ENCODE measurements at places on chromosomes 4 and X.

- no peak for DNase-seq
Observed at GRCh38 chr4:1815997-1816860, 23.1 kb downstream of the FGFR3 start.

GRCh38 chr4:155973639-155974475 is 20.2 kb upstream of the CTSO start:
- DNase-seq, result no peak

DNA sequence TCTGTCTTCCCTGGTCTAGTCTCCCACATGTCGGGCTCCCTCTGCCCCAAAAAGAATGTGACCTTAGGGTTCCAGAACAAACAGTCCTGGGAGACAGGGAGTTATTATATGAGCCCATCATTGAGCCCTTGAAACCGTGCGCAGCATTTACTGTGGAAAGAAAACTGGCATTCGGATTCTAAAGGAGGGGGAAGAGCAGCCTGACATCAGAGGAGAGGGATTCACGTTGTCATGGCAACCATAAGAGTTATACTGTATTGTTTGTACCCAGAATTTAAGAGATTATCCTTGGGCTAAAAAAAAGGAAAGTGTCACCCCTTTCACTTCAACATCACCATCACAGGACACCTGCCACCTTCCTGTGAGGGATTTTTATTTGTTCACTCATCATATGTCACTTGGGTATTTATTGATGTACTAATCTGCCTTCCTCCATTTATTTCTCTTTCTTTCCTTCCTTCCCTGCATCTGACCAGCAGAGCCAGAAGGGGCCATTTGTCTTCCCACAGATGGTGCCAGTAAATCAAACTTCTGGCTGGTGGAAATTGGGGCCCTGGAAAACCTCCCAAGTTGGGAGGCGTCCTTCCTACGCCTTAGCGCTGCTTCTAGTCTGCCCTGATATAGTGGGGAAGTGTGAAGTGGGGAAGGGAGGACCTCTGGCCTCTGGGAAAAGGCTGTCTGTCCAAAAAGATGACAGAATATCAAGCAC is 64.9 kb upstream of the FRMPD3 start:
- no peak for DNase-seq

- DNase-seq, result no peak
Observed at GRCh38 chr4:123339507-123340380, 56.9 kb upstream of the SPRY1 start.

DNA sequence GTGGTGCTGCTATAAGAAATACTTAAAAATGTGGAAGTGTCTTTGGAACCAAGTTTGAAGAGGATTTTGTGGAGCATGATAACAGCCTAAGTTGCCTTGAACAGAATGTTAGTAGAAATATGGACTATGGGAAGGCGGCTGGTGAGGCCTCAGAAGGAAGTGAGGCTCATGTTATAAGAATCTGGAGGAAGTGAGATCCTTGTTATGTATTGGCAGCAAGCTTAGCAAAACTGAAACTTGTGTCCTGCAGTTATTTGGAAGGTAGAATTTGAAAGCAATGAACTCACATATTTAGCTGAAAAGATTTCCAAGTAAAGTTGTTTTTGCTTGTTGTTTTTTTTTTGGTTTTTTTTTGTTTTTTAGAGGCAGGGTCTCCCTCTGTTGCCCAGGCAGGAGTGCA is 13.6 kb upstream of the MED14 start:
- no peak for DNase-seq

DNA sequence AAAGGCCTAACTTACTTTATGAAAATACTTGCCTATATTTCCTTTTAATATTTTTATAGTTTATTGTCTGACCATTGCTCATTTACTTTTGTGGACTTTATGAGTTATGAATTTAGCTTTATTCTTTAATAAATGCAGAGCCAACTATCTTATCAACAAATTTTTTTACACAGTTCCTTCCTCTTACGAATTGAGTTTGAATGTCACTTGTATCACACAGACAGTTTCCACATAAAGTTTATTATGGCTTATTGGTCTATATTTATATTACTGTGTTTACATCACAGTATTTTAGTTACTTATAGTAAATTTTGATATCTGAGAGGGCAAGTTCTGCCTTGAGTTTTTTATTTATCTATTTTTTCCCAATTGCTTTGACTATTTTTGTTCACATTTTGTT is 450.6 kb downstream of the C4orf33 start:
- no peak for DNase-seq

- DNase-seq, result no peak
Observed at GRCh38 chr4:110142461-110142860, 56.0 kb downstream of the ELOVL6 start.

DNA sequence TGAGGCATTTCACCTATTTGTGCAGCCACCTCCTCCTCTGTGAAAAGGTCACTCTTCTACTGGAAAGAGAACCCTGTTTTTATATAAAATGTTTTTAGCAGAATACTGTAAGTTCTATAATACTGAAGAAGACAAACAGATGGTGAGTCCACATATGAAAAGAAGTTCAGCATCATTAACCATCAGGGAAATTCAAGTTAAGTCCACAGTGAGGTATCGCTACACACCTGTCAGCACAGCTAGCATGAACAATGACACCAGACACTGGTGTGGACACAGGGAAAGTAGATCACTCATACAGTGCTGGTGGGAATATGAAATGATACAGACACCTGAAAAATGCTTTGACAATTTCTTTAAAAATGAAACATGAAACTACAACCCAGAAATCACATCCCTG is 133.0 kb downstream of the MAD2L1 start:
- no peak for DNase-seq

- DNase-seq, result no peak
Observed at GRCh38 chr4:8285976-8286718, 16.6 kb downstream of the HTRA3 start.

- no peak for DNase-seq
Observed at GRCh38 chr4:56981795-56982201, 3.1 kb downstream of the POLR2B start.

GRCh38 chr4:69726971-69727370 is 33.4 kb downstream of the SULT1B1 start:
- no peak for DNase-seq

- no peak for DNase-seq
Observed at GRCh38 chrX:106987488-106987887, 12.5 kb downstream of the MORC4 start.

- DNase-seq, result no peak
Observed at GRCh38 chr4:14008494-14008893, 381.0 kb upstream of the BOD1L1 start.

DNA sequence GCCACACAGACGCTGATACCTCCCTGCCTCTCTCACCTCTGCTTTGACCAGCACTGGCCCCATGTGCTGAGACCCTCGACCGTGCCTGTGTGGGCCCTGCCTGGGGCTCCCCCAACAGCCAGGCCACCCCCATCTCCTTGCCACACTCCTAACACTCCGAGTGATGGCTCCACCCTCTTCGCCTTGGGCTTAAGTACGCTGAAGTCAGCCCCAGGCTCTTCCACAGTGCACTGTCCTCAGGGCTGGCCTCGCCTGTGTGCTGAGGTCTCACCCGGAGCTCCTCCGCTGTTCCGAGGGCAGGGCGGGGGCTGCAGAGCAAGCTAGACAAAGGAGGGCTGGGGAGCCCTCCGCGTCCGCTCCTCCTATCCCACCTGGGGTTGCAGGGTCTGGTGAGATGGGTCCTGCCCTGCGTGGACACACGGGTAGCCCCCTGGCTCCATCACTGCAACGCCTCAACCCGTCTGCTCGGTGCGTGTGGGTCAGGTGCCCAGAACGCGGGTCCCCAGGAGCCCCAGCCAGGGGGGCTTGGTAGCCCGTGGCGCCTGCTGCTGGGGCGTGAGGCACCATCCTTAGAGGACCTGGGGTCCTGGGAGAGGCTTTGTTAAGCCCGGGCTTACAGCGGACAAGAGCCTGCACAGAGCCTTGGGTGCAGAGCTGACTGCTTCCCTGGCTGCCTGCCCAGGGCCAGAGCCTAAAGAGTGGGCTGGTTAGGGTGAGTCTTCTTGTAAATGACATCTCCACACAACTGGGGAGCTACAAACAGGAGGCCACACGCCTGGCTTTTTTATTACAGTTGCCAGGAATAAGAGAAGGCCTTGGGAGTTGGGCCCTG is 42.6 kb upstream of the NKX1-1 start:
- DNase-seq, result no peak

DNA sequence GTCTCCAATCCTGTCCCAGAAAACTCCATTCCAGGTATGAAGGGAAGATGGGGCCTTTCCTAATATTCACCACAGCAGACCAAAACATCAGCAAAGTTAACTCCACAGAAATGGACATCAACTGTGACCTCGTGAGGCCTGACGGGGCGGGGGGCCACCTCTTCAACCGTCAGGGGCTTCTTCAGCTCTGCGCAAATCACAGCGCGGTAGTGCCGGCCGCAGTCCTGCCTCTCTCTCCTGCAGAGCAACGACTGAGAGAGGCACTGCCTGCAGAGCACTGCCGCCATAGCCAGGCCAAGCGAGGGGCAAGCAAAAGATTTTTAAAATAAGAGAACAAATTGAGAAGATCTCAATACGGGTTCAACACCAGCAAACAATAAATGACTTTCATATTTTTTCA is 226.2 kb downstream of the STPG2 start:
- no peak for DNase-seq

GRCh38 chr4:180913750-180914149 is 1329.5 kb upstream of the TENM3 start:
- DNase-seq, result no peak

- no peak for DNase-seq
Observed at GRCh38 chr4:36196145-36196913, 48.0 kb downstream of the ARAP2 start.

DNA sequence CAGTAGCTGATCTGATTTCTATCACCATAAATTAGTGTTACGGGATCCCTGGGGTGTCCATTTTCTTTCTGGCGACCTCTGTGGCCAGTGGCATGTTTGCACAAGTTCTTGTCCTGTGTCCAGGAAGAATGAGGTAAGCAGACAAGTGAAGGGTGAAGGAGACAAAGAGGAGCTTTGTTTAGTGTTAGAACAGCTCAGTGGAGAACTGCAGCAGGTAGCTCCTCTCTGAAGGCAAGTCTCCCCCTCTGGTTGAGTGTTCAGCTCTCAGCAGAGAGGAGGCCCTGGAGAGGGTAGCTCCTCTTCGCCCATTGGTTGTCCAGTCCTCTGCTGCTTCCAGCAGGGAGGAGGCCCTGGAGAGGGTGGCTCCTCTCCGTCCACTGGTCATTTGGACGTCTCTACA is 47.2 kb downstream of the DMP1 start:
- DNase-seq, result no peak

DNA sequence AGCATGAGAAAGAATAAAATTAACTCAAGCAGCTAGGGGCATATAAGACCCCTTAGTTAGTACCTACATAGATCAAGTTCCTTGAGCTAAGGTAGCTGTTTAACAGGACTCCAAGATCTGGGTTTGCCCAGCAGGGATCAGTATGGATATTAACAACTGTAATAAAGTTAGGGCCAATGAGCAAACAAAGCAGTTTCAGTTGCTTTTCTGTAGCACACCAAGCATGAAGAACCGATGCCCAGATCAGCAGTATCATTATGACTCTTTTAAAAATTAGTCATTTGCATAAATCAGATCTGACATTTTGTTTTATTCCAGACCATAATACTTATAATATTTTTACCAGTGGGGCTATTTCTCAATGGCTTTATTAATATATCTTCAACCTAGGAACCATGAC is 80.9 kb downstream of the C4orf33 start:
- DNase-seq, result no peak

GRCh38 chr4:57719456-57719855 is 609.3 kb upstream of the IGFBP7 start:
- DNase-seq, result no peak

GRCh38 chr4:7876201-7876875 is 63.3 kb downstream of the AFAP1 start:
- peak; percentile 13 for DNase-seq

DNA sequence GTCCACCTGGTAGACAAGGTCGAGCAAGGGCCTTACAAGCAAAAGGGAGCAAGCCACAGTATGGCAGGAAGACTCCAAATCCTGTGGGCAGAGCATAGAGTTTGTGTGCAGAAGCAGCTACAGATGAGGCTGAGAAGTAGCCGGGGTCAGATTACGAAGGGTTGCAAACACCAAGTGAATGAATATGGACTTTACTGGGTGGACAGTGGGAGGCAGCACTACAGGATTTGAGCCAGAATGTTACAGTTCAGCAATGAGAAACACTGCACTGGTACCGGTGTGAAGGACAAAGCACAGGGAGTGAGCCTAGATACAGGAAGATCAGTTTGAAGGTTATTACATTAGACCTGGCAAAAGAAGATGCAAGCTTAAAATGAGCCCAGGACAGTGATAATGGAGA is 46.1 kb upstream of the HOPX start:
- DNase-seq, result no peak

- DNase-seq, result no peak
Observed at GRCh38 chr4:26607776-26608175, 23.9 kb downstream of the TBC1D19 start.

- DNase-seq, result no peak
Observed at GRCh38 chr4:10694151-10694827, 9.7 kb upstream of the CLNK start.

Data from stimulated activated CD8-positive, alpha-beta memory T cell treated with anti-CD3 and anti-CD28 coated beads, Interleukin-4, amount 100 ng/mL, for 1 hour (primary cell).